Activated CD8-positive, alpha-beta T cell treated with anti-CD3 and anti-CD28 coated beads for 36 hours (primary cell): ENCODE measurements at places on chromosomes 6 and 20. TPM values are rescaled to one million over a fixed set of nuclear protein-coding genes. Genes with fewer than 3 reads are reported as not detected.

GRCh38 chr6:75613056-75613501, 11.4 kb downstream of the SENP6 start:
- peak overlapping the region; percentile 38 for H3K4me3 ChIP-seq
- no peaks in the 10 kb centered on the region for H3K27me3 ChIP-seq
- no peak for DNase-seq
- peaks cover 75% of the 10 kb centered on the region for H3K4me1 ChIP-seq
- H3K36me3 ChIP-seq: peaks cover 28% of the 10 kb centered on the region

DNA sequence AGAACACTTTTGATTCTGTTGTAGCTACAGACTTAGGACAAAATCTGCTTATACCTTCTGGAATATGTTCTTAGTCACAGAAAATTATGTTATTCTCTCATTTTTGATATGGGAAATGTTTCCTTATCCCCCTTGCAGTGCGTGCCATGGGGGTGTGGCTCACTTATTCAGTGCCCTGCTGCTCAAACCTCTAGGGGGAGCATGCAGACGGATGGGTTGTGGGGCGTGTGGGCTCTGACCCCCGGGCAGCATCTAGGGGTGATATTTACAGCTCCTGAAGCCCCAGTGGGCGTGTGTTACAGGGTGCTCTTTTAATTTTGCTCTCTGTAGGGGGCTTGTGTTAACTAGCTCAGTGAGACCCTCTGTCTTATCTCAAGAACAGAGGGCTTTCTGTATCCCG, 61.3 kb upstream of the FERMT1 start:
- H3K4me1 ChIP-seq: no peaks in the 10 kb centered on the region
- no peaks in the 10 kb centered on the region for H3K36me3 ChIP-seq
- H3K27ac ChIP-seq: no peak overlapping the region

DNA sequence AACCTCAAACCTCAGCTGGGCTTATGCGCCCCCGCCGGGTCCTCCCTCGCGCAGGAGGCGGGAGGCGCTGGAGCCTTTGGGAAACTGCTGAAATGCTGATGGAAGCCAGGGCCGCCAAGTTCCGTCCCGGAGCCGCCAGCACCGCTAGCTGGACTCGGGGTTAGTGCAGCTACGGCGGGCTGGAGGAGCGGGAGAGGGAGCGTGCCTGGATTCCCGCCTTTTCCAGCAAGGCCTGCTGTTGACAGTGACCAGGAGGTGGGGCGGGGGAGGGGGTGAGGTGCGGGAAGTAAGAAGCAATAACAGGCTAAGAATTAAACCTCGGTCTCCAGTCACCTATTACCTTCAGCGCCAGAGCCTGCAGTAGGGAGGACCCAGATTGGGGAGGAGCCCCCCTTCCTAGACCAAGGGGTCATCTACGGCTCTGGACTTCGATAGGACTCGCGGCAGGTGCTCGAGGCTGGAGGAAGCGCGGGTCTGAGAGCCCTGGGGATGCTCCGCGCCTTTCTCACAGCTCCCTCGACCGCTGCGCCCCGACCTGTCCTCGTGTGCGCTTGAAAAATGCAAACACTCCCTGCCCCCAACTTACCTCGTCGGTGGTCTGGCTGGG, 20.5 kb downstream of the COL9A1 start:
- H3K4me3 ChIP-seq: no peak overlapping the region
- no peak for DNase-seq
- H3K36me3 ChIP-seq: no peaks in the 10 kb centered on the region
- H3K27me3 ChIP-seq: peaks cover 34% of the 10 kb centered on the region
- H3K27ac ChIP-seq: no peak overlapping the region
- no peaks in the 10 kb centered on the region for H3K4me1 ChIP-seq

DNA sequence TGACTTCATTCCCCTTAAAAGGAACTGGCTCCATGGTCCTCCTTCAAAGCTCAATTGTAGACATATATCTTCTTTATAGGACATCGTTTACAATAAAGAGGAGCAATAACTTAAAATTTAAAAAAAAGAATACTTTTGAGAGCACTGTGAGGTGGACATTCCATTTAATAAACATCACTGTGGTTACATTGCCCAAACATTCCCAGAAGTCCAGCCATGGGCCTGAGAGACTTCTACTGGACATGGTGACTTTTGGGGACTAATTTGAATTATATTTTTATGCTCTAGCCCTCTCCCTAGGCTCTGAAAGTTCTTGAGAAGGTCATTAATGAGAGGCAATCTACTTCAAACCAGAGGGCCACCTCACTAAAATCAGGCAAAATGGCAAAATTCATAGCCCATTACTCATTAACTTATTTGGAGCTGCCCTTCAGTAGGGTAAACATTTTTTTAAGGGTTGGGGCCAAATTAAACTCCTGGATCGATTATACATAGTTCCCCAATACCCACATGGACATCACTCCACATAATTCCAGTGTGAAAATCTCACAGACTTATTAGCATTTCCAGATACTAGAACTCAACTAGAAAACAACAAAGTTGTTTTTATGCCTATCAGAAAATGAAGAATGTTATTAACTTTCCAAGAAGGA, 17.1 kb downstream of the ISM1 start:
- no peaks in the 10 kb centered on the region for H3K27me3 ChIP-seq
- no peaks in the 10 kb centered on the region for H3K4me1 ChIP-seq
- DNase-seq: no peak
- H3K4me3 ChIP-seq: no peak overlapping the region
- H3K36me3 ChIP-seq: no peaks in the 10 kb centered on the region

GRCh38 chr20:50256577-50256976, 65.9 kb downstream of the CEBPB start:
- no peak overlapping the region for H3K4me3 ChIP-seq
- no peaks in the 10 kb centered on the region for H3K36me3 ChIP-seq
- no peaks in the 10 kb centered on the region for H3K27me3 ChIP-seq

- no peak overlapping the region for H3K4me3 ChIP-seq
- no peak overlapping the region for H3K27ac ChIP-seq
- H3K27me3 ChIP-seq: peaks cover 21% of the 10 kb centered on the region
- H3K4me1 ChIP-seq: peaks cover 10% of the 10 kb centered on the region
- no peaks in the 10 kb centered on the region for H3K36me3 ChIP-seq
- DNase-seq: no peak
These were observed 94.1 kb downstream of the TMEM242 start for GRCh38 chr6:157229132-157229618.

DNA sequence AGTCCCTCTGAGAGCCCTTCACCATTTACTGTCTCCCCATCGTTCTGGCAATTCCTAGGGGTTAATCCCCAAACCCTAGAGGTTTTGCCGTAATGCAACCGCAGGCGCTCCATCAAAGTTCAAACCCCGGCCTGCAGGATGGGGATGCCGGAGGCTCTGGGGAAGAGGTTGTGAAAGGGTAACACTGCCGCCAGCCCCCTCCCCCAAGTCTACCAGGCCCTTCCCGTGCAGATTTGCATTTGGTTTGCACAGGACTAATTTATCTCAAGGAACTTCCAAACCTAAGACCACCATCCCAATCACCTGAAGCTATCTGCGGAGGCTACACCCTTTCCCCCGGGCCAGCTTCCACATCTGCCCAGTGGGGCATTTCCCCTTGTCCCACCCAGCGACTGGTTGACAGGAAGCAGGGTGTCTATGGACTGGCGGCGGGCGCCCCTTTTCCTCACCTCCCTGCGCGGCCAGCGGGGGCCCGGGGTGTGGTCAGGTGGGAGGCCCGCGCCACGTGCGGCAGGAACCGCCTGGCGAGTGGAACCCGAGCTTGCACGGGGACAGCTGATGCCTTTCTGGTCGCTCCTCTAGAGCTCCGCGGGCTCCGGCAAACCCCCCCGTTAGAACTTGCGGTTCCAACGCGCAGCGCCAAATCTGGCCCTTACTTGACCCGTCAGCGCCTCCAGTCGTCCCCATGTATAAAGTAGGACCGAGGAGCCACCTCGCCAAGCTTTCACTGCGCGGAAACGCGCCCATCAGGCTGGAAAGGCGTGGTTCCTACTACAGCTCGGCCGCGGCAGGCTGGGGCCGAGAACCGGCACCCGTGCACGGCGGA, 9.4 kb upstream of the SLC4A11 start:
- peak; percentile 46 for DNase-seq
- H3K36me3 ChIP-seq: no peaks in the 10 kb centered on the region
- peaks cover 25% of the 10 kb centered on the region for H3K27me3 ChIP-seq

GRCh38 chr6:123715006-123715863, 78.5 kb upstream of the TRDN start:
- no peaks in the 10 kb centered on the region for H3K27me3 ChIP-seq
- no peaks in the 10 kb centered on the region for H3K4me1 ChIP-seq

GRCh38 chr6:158030380-158031300, 49.0 kb downstream of the SYNJ2 start:
- peaks cover 25% of the 10 kb centered on the region for H3K36me3 ChIP-seq
- H3K27ac ChIP-seq: peak overlapping the region; percentile 60
- no peak for DNase-seq
- peaks cover 43% of the 10 kb centered on the region for H3K4me1 ChIP-seq
- H3K27me3 ChIP-seq: no peaks in the 10 kb centered on the region

DNA sequence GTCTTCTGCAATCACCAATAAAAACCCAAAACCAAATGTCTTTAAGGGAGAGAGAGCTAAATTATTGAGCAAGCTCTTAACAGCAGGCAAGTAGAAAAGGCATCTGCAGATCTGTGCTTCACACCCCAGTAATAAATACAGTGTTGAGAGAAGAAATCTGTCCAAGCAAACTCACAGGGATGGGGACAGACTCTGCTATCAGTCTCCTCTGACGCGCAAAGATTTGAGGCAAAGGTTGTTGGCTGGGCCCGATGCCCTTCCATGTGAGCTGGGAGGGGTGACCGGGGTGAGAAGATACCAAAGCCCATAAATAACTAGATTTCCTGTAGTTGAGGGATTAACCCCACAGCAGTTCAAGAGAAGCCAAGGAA, 315.2 kb upstream of the SOX4 start:
- no peak overlapping the region for H3K4me3 ChIP-seq
- H3K27ac ChIP-seq: no peak overlapping the region
- no peak for DNase-seq
- no peaks in the 10 kb centered on the region for H3K27me3 ChIP-seq

- no peak overlapping the region for H3K27ac ChIP-seq
- no peak overlapping the region for H3K4me3 ChIP-seq
- H3K27me3 ChIP-seq: no peaks in the 10 kb centered on the region
These were observed 41.8 kb downstream of the SLC22A1 start for GRCh38 chr6:160163425-160163824.

DNA sequence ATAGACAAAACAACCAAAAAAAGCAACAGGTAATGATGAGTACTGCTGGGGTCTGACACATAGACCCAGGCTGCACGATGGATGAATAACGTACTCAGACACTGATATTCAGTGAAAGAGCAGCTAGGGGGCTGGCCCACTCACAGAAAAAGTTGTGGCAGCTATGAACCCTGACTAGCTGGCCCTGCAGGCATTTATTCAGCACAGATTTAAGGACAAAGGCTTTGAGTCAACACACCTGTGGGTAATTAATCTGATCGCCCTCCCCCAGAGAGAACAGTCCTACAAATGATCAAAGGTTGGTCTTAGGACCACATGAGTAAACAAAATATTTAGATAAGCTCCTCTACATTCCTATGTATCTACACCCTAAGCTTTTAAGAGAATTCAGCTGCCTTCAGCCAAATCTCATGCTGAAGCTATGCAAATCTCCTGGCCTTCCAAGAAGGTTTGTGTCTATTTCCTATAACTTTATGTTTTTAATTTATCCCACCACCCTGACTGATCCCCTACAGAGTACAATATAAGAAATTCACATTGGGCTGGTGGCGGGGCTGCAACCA, 81.7 kb upstream of the NXT1 start:
- H3K4me3 ChIP-seq: no peak overlapping the region
- H3K27ac ChIP-seq: no peak overlapping the region
- H3K4me1 ChIP-seq: no peaks in the 10 kb centered on the region
- no peaks in the 10 kb centered on the region for H3K27me3 ChIP-seq
- no peak for DNase-seq
- H3K36me3 ChIP-seq: no peaks in the 10 kb centered on the region

- peaks cover 11% of the 10 kb centered on the region for H3K4me1 ChIP-seq
- H3K27me3 ChIP-seq: no peaks in the 10 kb centered on the region
- DNase-seq: no peak
- no peak overlapping the region for H3K27ac ChIP-seq
- no peak overlapping the region for H3K4me3 ChIP-seq
- no peaks in the 10 kb centered on the region for H3K36me3 ChIP-seq
These were observed 20.0 kb downstream of the HLA-DOA start for GRCh38 chr6:32989368-32989767.

Gene HMGN3
- total RNA-seq: 45.6 TPM

Gene EPPIN
- total RNA-seq: not detected

Gene BPIFB4
- not detected for total RNA-seq

Gene MYH7B
- 0.38 TPM for total RNA-seq

Gene DLL1
- total RNA-seq: 2.4 TPM

Gene PPP1R3D
- 3.9 TPM for total RNA-seq

Gene MCCD1
- total RNA-seq: not detected

Gene GTSF1L
- total RNA-seq: not detected

Gene NKX2-2
- not detected for total RNA-seq
